ENCODE measurements at places on chromosomes 7 and 10.

DNA sequence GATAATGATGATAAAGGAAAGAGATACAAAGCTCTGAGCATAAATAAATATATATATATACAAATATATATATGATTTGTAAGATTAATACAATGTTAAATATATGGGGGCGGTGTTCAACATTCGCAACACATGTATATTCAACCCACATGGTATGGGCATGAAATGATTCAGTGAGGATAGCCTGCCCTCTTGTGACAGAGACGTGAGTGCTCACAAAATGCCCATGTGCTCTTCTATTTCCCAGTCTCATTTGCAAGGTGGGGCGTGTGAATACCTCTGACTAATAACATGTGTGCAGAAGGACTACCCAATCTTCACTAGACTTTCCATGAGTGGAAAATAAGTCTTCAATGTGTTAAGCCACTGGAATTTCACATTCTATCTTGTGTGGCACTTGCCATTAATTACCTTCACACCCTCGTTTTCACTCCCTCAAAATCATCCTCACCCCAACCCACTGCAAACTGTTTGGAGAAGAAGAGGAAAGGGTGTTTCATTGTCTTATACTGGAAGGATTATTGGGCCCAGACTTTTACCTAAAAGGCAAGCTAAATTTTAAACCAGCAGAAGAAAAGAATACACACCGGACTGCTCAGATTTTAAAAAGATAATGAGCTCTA, 26.9 kb downstream of the ASAH2 start:
- H3K27ac ChIP-seq: no peak overlapping the region
- no peaks in the 10 kb centered on the region for H3K27me3 ChIP-seq
- no peak overlapping the region for H3K4me3 ChIP-seq
- H3K36me3 ChIP-seq: no peaks in the 10 kb centered on the region

GRCh38 chr7:154795437-154795836, 207.5 kb downstream of the PAXIP1 start:
- H3K27ac ChIP-seq: no peak overlapping the region
- DNase-seq: no peak
- no peaks in the 10 kb centered on the region for H3K27me3 ChIP-seq
- H3K4me3 ChIP-seq: no peak overlapping the region

- H3K27me3 ChIP-seq: no peaks in the 10 kb centered on the region
- H3K27ac ChIP-seq: no peak overlapping the region
- no peak for DNase-seq
These were observed 112.8 kb downstream of the KLF6 start for GRCh38 chr10:3672220-3672619.

GRCh38 chr10:69237528-69238159, 17.5 kb downstream of the HKDC1 start:
- H3K4me1 ChIP-seq: no peaks in the 10 kb centered on the region
- H3K4me3 ChIP-seq: no peak overlapping the region
- peak overlapping the region; percentile 9 for H3K27ac ChIP-seq
- peak; percentile 94 for DNase-seq
- no peaks in the 10 kb centered on the region for H3K36me3 ChIP-seq

GRCh38 chr10:101007915-101008822, 8.6 kb downstream of the LZTS2 start:
- peaks cover 59% of the 10 kb centered on the region for H3K4me1 ChIP-seq
- peak overlapping the region; percentile 84 for H3K27ac ChIP-seq
- no peak overlapping the region for H3K4me3 ChIP-seq
- H3K27me3 ChIP-seq: no peaks in the 10 kb centered on the region
- no peak for DNase-seq

- H3K27me3 ChIP-seq: no peaks in the 10 kb centered on the region
- H3K36me3 ChIP-seq: no peaks in the 10 kb centered on the region
- no peaks in the 10 kb centered on the region for H3K4me1 ChIP-seq
These were observed at the start of gene TRIM56 for GRCh38 chr7:101085162-101085964. TSS of gene TRIM56 (plus strand) at chr7:101085481. CDS start at chr7:101087313, 1,832 bp downstream.

DNA sequence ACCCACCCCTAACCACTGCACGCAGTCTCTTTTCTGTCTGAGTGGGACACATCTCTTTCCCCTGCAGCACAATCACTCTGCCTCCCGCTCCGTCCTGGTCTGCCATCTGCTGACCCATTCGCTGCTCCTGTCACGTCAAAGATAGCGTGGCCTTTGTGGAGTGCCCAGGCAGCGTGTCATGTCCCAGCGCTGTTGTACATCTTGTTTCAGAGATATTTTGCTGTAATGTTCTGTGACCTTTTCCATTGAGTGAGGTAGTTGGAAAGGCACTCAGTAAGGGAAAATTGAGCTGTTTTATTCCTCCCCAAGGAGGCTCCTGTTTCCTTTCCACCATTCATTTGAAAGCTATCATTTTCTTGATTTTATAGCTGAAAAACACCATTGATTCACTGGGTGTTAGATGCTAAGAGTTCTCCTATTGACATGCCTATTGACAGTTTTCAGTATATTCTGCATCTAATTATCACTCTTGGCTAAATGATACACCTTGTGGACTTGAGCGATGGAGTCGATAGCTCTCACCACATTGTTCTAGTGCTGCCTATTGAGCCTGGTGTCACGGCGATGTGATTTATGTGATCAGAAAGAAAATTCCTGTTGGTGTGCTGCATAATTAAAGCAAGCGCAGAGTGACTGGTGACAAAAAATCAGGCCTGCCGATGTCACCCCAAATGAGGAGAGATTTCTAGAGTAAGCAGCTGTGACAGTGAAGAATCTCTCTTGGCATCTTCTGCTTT, 372.6 kb downstream of the LRMDA start:
- H3K4me3 ChIP-seq: no peak overlapping the region
- H3K27ac ChIP-seq: no peak overlapping the region
- no peaks in the 10 kb centered on the region for H3K36me3 ChIP-seq
- H3K27me3 ChIP-seq: no peaks in the 10 kb centered on the region
- DNase-seq: peak; percentile 47

DNA sequence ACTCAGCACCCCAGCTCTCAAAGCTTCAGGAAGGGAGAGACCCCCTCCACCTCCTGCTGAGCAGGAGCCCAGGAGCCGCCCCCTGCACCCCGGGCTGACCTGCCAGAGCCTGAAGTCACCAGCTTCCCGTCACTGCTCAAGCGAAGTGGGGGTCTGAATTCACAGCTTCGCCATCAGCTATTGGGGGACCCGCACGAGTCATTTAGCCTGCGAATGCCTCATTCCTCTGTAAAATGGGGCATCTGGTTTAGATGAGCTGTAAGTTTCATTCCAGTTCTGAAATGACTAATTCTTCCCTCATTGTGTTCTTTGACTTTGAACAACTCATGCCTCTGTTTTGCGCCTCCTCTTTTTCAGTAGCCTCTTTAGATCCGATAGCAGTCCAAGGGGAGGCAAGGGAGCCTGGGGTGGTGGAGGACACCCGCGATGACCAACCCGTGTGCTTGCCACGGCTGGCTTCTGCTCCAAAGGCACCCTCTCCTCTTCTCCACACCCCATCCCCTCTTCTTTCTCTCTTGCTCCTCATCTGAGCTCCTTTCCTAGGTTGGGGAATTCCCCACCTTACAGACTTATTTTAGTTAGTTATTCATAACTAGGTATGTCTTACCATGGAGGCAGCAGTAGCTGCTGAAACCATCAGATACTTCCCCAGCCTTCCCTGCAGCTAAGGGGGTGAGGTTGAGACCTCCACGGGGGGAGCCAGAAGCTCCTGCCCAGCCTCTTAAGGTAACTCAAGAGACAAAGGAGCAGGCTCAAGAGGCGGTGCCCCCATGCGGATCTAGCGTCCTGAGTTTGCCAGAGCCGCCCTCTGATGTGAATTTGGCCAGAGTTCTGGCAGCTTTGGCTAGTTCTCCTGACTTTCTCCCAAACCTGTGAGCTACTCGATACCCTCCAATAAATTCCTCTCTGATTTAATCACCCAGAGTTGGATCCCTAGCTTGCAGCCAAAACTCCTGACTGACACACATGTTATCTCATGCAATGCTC, 47.7 kb downstream of the RBM17 start:
- H3K4me1 ChIP-seq: no peaks in the 10 kb centered on the region
- H3K4me3 ChIP-seq: no peak overlapping the region
- no peak for DNase-seq
- H3K27ac ChIP-seq: no peak overlapping the region
- H3K36me3 ChIP-seq: no peaks in the 10 kb centered on the region

GRCh38 chr7:50860174-50860573, 77.5 kb upstream of the GRB10 start:
- H3K27me3 ChIP-seq: no peaks in the 10 kb centered on the region
- no peak overlapping the region for H3K27ac ChIP-seq
- H3K4me3 ChIP-seq: no peak overlapping the region
- no peaks in the 10 kb centered on the region for H3K36me3 ChIP-seq

DNA sequence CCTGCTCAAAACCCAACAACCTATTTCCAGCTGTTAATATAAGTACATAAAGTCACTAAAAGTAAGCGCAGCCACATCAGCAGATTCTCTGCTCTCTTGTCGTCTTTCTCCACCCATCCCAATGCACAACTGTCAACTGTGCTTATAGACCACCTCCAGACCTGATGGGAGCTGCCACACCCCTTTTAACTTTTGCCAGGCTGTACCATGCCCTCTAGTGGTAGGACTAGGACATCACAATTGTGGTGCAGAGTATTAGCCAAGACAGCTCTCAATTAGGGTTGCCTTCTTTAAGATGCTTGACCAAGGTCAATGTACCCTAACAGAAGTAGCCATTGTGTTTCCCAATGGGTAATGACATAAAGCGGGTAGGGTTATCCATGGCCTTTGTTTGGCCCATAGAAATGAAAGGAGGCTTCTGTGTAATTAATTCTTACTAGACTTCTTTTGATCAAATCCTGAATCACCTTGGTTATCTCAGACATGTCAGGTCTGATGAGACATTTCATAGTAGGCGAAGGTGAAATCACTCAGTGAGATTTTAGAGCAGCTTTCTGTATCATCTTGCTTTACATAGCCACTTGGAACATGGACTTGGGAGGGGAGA, 68.1 kb downstream of the SCRN1 start:
- H3K27me3 ChIP-seq: no peaks in the 10 kb centered on the region
- H3K4me1 ChIP-seq: no peaks in the 10 kb centered on the region
- H3K4me3 ChIP-seq: no peak overlapping the region
- no peaks in the 10 kb centered on the region for H3K36me3 ChIP-seq
- no peak overlapping the region for H3K27ac ChIP-seq

DNA sequence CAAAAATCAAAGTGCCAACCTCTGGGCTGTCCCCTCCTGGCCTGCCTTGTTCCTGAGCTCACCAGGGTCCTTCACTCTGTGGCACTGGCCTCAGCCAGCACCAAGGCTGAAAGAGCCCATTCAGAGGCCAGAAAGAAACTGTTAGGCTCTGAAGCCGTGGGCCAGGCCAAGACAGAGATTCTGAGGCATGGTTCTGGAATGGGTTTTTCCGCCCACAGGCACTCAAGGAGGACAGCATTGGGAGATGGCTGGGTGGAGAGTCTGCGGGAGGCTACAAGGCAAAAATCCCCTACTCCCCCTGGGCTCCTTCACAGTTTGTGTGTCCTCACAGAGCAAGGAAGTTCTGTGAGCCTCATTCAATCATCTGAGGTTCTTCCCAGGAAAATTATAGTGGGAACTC, 31.7 kb downstream of the GRIFIN start:
- peak; percentile 37 for DNase-seq
- H3K36me3 ChIP-seq: no peaks in the 10 kb centered on the region
- H3K4me1 ChIP-seq: peaks cover 4% of the 10 kb centered on the region
- H3K27ac ChIP-seq: peak overlapping the region; percentile 13

DNA sequence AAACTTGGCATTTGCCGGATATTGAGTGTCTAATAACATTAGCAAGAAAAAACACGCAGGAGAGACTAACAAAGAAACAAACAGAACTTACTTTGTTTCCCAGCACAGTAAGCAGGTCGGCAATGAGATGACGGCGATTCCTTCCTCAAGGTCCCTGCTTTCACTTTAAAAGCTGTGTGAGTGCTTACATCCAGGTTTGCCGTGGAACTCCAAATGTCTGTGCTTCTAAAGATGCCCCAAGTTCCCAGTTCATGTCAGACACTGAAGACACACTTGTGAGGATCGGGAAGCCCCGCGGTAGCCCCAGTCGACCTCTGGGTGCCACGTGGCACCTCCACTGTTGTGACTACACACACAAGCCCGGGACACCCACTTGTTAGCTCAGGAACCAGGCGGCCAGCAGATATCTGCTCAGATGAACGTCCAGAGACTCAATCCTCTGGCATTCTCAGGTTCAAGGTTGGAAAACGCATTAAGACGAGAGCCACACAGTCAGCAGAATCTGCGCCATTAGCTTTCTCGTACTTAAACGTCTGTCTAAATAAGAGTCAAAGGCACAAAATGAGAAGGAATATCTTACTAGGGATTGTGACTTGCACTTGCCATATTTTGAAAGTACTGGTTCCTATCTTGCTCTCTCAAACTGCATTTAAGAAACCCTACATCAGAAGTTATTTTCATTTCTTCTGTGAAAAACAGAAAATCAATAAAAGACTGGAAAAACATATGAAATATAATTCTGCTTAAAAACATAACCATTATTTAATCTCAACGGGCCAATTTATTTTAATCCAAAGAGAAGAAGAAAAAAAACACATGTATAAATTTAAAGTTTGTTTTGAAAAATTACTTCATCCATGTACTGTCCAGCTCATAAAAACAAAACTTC, 207.6 kb upstream of the KLF14 start:
- no peaks in the 10 kb centered on the region for H3K4me1 ChIP-seq
- H3K27me3 ChIP-seq: no peaks in the 10 kb centered on the region
- H3K36me3 ChIP-seq: peaks cover 11% of the 10 kb centered on the region
- peak overlapping the region; percentile 82 for H3K27ac ChIP-seq
- DNase-seq: peak; percentile 56
- H3K4me3 ChIP-seq: peak overlapping the region; percentile 39

- DNase-seq: no peak
- no peak overlapping the region for H3K4me3 ChIP-seq
- no peak overlapping the region for H3K27ac ChIP-seq
- no peaks in the 10 kb centered on the region for H3K4me1 ChIP-seq
- no peaks in the 10 kb centered on the region for H3K27me3 ChIP-seq
These were observed 27.4 kb downstream of the SFMBT2 start for GRCh38 chr10:7383442-7383841.

DNA sequence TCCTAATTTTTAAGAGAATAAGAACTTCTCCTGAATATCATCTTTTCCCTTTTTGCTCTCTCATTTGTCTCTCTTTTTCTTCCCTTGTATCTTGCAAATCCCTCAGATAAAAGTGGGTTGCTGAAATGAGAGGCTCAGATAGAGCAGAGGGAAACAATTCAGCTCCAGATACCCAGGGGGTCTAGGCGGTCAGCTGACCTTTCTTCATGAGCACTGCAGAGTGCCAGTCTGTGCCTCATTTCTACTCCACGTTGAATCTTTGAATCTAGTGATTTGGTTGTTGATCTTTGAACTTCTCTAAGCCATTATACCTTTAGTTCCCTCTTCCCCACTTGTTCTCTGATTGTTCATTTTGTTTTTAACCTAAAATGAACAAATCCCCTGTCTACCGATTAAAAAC, 572.6 kb downstream of the PTPRN2 start:
- no peak for DNase-seq
- H3K4me1 ChIP-seq: peaks cover 10% of the 10 kb centered on the region
- no peaks in the 10 kb centered on the region for H3K36me3 ChIP-seq
- H3K27me3 ChIP-seq: no peaks in the 10 kb centered on the region
- H3K27ac ChIP-seq: no peak overlapping the region

Measured in tibial nerve (tissue), 4 donors.